ENCODE measurements at places on chromosomes 13 and 19.

GRCh38 chr19:13074378-13074777, 28.3 kb downstream of the LYL1 start:
- no peak for DNase-seq

- peak; percentile 37 for DNase-seq
Measured at GRCh38 chr19:57165846-57166245, 1.4 kb downstream of the DUXA start.

- DNase-seq, result no peak
Measured at GRCh38 chr19:18320865-18321733, 1.8 kb downstream of the LSM4 start.

DNA sequence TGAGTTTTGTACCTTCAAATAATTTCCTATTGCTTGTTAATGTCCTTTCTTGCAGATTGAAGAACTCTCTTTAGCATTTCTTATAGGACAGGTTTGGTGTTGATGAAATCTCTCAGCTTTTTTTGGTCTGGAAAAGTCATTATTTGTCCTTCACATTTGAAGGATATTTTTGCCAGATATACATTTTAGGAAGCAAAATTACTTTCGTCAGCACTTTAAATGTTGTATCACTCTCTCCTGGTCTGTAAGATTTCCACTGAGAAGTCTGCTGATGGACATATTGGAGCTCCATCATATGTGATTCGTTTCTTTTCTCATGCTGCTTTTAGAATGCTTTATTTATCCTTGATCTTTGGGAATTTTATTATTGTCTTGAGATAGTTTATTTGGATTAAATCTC, 105.5 kb downstream of the TNFSF13B start:
- no peak for DNase-seq

DNA sequence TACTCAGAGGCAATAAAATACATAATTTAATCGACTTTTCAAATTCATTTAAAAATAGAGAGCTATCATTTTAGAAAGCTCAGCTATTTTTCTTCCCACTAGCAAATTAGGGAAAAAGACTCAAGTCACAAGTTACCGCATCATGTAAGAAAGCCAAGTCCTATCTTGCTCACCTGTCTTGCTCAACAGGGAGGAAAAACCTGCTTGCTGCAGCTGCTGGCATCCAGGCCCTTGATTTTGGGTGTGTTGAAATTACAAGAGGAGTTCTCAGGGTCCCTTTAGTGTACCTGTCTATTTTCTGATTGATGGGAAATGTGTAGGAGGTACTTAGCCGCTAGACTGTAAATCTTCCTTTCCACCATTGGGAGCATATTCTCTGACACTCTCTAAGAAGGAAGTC, 22.2 kb downstream of the SLC10A2 start:
- DNase-seq, result no peak

DNA sequence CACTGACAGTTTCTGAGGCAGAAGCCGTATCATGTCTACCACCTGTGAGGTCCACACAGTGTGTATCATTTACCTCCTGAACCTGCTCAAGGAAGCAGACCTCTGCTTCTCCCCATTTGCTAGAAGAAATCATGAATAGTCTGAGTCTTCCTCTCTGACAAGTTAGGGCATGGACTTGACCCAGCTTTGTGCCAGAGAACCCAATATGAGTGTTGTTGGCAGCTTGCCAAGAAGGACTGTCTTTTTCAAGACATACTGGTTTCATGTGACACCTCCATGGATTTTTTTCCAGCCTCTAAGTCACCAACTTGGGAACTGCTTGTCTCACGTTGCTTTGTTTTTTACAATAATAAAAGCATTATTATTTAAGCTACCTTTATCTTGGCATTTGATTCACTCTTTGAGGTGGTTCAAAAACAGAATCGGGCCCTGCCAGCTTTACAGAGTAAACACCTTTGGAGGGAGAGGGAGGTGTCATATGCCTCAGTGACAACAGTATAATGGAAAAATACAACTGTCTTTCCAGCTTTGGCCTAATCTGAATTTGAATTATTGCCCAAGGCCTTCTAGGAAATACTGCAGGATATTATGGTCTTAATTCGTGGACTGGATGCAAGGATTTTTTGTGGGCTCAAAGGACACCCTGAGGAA, 9.6 kb downstream of the ZNF211 start:
- DNase-seq, result no peak

Measured in RPMI7951 (cell line).